ENCODE measurements at places on chromosomes 12 and 14. TPM values are rescaled to one million over a fixed set of nuclear protein-coding genes. Genes with fewer than 3 reads are reported as not detected.

PRB2 gene
- total RNA-seq: not detected

DNA sequence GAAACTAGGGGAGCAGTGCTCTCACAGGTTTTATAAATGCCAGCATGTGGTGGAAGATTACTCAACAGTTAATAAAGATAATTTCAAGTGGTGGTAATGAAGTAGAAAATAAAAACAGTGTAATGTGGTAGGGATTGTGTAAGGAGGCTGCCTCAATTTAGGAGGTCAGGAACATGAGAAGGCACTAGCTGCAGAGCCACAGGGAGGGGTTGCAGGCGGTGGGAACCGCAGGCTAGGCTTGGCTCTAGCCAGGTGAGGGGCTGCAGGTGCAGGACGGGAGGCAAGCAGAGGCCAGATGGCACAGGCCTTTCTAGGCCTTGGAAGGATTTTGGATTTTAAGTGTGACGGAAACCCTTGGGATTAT, 768 bp downstream of the METTL25 start:
- DNase-seq: no peak

DNA sequence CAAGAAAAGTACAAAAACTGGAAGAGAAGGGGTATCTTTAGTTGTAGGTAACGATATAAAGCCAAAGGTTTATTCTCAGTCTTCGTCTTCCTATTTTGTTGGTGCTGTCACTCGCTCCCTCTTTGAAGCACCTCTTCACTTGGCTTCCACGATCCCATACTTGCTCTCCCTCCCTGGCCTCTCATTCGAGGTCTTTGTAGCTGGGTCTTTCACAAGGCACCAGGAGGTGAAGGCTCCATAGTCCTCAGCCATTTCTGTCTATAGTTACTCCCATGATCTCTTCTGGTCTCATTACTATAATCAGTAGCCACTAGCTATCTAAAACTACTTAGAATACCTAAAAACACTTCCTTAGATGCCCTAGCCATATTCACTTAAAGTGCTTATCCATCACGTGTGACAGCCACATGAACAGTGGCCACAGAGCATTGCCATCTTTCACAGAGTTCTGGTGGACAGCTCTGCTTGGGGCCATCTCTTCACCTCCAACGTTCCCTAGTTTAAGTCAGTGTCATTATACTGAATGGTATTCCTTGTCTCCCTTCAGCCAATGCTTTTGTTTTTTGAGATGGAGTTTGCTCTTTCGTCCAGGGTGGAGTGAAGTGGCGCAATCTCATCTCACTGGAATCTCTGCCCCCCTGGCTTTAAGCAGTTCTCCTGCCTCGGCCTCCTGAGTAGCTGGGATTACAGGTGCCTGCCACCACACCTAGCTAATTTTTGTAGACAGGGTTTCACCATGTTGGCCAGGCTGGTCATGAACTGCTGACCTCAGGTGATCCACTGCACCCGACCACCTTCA, 57.1 kb downstream of the ATP2A2 start:
- no peak for DNase-seq

- no peak for DNase-seq
Measured at GRCh38 chr14:78509516-78509915, 339.3 kb downstream of the NRXN3 start.

DNA sequence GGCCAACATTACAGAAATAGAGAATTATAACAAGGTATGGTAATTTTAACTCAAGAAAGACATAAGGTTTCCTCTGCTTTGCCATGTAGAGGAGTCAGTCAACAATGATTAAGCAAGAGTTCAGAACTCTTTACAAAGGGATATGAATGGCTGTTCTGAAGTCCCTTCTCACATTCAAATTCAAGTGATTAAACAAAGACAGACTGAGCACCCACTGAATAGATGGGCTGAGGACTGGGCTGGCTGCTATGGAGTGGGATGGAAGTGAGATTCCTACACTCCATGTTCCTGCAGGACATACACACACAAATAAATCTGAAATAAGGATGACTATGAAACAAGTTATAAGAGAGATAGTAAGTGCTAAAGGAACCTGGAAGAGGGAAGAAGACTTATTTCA, 199.0 kb upstream of the GRIP1 start:
- DNase-seq: no peak

GRCh38 chr14:66403183-66403582, 83.0 kb upstream of the CCDC196 start:
- DNase-seq: no peak

DNA sequence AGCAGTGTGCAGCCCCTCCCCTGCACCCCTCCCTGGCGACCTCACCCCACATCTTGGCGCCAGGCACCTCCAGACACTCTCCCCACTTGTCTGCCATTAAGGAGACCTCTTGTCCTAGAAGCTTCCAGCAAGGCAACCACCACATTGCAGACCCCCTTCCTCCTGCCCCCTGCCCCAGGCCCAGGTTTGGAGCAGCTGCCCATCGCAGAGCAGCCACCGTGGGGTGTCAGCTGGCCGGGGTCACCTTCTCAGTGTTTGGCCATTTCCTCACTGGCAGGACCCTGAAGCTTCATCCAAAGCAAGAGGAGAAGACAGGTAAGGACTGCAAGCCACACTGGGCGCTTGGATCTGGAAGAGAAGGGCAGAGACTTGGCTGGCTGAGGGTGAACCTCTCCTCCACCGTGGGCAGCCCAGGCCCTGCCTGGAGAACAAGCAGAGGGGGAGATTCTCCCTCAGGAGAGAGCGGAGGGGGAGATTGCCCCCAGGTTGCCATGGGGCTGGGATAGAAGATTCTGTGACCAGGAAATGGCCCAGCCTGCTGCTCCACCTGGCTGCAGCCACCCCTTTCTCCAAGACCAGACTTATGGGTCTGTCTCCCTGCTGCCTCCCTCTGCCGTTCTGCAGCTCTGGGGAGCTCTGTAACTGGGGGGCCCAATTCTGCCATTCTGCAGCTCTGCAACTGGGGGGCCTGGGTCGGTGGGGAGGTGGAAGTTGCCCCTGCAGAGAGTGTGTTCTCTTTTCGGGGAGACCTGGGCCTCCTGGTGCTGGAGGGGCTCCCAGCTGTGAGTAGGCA, 72.9 kb upstream of the C14orf180 start:
- DNase-seq: no peak

ABCC9 gene
- not detected for total RNA-seq

NKX2-1 gene
- total RNA-seq: not detected

DNA sequence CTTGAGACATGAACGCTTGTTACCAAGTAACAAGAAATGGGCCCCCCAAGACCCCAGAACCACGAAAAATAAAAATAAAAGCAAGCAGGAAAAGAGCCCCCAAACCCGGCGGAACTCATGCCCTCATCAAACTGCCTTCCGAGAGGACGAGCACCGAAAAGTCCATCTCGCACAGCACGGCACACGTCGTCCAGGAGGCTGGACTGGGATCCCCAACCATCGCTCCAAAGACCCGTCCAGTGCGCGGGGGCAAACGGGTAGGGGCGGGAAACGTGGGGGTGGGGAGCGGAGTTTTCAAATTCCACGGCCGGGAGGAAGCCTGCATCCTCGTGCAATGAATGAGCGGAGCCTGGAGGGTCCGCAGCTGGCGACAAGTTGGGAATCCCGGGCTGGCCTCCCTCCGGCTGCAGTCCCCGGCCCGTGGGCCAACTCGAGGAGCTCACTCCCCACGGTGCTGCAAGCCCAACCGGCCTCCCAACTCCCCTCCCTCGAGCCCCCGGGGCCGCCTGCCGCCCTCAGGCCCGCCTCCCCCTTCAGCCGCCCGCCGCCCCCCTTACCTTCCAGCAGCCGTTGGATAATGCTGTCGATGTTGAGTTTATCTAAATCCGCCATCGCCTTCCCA, 484 bp downstream of the PPP1CC start:
- DNase-seq: no peak

DNA sequence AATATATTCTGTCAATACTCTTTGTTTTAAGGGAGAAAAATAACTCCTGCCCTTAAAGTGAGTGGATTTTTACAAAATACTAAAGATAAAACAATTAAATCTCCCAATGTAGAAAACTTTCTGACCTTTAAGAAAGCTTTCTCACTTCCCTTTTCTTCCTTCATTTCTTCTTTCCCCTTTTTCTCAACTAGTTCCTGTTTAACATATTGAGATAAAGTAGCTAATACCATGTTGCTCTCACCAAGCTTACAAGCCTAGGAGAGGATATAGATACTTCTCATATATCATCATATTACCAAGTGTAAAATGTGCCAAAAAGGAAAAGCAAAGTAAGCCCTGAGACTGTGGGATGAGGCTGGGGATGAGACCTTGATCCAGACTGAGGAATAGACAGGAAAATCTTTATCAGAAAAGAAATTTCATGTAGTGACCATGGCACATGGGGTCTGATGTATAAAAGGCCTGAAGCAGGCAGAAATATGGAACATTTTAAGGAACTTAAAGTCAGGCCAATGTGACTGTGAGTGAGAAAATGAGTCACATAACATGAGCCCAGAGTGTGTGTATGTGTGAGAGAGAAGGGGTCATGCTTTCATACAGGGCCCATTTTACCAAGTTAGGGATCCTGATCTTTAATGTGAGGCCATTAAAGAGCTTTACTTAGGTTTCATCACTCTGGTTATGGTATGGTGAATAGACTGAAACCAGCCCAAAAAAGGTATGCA, 1.6 kb upstream of the RPL10L start:
- DNase-seq: no peak

DNA sequence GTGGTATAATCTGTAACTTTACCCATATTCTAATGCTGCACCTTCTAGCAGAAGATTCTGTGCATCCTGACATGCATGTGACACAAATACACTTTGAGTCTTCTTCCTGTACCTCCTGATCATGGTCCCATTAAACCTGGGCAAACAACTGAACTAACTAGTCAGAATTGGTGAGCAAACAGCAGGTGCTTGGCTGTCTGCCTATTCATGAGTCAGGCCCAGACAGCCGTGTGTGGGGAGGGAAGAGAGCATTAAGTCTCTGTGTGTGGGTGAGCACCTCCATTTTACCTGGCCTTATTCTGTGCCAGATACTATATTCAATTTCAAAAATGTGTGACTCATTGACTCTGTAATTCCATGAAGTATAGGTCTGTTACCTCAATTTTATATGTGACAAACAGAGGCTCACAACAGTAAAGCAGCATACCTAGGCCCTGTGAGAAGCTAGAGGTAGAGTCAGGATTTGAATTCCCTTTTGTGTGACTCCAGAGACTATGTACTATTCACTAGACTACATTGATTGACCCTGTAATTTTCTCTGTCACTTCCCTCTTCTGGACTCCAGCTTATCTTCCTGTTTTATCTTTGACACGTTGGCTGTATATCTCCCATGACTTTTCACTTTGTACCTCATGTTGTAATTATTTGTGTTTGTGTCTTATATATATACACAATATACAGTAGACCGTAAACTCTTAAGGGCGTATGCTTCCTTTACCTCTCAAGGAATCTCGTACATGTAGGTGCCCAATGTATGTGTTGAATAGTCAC, 32.2 kb downstream of the SUSD6 start:
- no peak for DNase-seq

DNA sequence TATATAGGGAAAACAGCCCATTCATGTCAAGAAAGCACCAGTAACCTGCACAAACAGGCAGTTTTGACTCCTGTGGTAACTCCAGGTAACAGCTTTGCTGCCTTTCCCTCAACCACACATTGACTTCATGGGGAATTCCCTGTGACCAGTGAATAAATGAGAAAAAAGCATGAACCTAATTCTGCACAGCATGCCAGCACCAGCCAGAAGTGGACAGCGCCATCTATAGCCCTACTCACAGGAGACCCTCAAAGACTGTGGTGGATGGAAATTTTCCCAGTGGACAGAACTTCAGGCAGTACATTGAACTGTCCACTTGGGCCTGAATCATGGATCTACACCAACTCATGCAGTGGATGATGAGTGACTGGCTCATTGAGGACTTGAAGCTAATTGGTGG, 152.1 kb downstream of the SLC8A3 start:
- no peak for DNase-seq

- no peak for DNase-seq
Measured at GRCh38 chr12:58433959-58434358, 486.3 kb downstream of the LRIG3 start.

DNA sequence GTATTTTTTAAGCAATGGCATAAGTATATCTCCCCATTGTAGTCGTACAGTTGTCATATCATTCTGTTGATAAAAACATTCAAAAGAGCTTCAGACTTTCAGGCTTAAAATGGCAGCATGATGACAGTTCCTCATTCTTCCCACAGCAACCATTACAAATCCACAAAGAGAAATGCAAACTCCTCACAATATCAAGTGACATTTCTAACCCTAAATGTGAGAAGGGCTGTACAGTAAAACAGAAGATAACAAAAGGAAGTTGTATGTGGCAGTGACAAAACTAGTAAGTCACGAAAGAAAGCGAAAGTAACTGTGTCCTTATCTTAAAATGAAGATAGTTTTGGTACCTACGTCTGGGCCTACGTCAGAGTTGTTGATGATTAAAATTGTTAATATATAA, 46.7 kb downstream of the GXYLT1 start:
- no peak for DNase-seq

- DNase-seq: no peak
Measured at GRCh38 chr14:92153581-92153980, 31.8 kb downstream of the CPSF2 start.

DNA sequence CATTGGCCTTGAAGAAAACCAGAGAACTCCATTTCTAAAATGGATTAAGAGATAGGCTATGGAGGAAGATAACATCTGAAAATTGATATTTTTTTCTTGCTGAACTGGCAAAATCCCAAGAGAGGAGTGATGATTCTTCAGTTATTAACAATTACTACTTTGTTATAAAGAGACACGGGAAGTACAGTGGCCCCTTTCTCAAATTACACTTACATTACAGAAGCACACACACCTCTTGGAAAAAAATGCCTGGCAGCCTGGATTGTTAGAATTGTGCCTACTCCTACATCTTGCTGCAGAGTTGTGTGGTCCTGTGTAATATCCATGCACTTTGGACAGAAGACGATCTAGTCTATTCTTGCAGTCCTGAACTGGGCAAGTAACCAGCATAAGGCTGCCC, 71.7 kb downstream of the TGFB3 start:
- no peak for DNase-seq

- no peak for DNase-seq
Measured at GRCh38 chr12:119780786-119781434, 96.2 kb downstream of the CIT start.

DNA sequence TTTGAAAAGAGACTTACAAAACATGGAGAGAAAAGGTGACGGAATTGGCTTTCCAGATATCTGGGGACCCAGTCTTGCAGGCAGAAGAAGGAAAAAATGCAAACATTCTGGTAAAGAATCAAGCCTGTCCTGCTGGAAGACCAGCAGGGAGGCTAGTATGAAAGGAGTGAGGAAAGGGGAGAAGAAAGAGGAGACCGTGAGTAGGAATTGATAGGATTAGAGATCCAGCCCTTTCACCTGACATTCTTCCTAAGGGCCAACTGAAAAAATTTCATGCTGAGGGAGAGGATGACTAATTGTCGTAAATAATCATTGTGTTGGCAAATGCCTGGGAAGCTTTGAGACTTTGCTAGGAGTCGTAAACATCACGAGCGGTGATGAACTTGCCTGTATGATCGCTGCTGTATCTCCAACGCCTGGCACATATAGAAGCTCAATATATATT, 12.1 kb downstream of the BHLHE41 start:
- no peak for DNase-seq

GRCh38 chr12:89347325-89347829, 4.9 kb downstream of the DUSP6 start:
- DNase-seq: no peak

All from CD8-positive, alpha-beta memory T cell (primary cell).